Glutamatergic neuron (in vitro differentiated cells): ENCODE measurements at places on chromosomes 7 and 10. TPM values are rescaled to one million over a fixed set of nuclear protein-coding genes. Genes with fewer than 3 reads are reported as not detected.

The DYDC2 gene
- total RNA-seq, result not detected

The KCTD7 gene
- total RNA-seq, result 48.5 TPM

The TUBB8 gene
- 1.1 TPM for total RNA-seq

The ZNF775 gene
- 20.5 TPM for total RNA-seq

The CTTNBP2 gene
- total RNA-seq, result 22.2 TPM

The FANK1 gene
- 0.59 TPM for total RNA-seq

The MAP3K8 gene
- 1.7 TPM for total RNA-seq

The ZNF679 gene
- total RNA-seq, result not detected

GRCh38 chr7:11252011-11252607 lies 278.4 kb downstream of the PHF14 start:
- DNase-seq, result no peak

GRCh38 chr7:42479816-42480633 lies 243.0 kb upstream of the GLI3 start:
- no peak for DNase-seq

DNA sequence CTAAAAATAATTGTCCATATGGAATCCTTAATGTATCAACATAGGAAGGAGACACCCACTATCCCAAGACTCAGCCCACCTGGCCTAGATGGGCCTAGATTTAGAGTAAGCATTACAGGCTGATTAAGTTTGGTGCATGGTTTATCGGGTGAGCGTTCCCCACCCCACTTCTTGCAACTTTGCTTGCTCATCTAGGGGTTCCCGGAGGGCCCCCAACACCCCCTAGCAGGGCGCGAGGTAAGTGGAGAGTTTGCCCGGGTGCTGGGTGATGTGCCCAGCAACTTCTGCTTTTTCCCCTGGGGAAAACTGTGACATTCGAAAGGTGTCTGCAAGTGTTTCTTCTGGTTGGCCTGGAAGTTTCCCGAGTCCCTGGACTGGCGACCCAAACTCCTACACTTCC lies 31.7 kb downstream of the SKIDA1 start:
- no peak for DNase-seq

GRCh38 chr10:88069338-88069737 lies 205.9 kb downstream of the PTEN start:
- DNase-seq, result no peak

GRCh38 chr7:22665923-22666322 lies 61.1 kb upstream of the IL6 start:
- DNase-seq, result no peak

- no peak for DNase-seq
Measured at GRCh38 chr7:29572558-29572957, 8.9 kb downstream of the PRR15 start.

DNA sequence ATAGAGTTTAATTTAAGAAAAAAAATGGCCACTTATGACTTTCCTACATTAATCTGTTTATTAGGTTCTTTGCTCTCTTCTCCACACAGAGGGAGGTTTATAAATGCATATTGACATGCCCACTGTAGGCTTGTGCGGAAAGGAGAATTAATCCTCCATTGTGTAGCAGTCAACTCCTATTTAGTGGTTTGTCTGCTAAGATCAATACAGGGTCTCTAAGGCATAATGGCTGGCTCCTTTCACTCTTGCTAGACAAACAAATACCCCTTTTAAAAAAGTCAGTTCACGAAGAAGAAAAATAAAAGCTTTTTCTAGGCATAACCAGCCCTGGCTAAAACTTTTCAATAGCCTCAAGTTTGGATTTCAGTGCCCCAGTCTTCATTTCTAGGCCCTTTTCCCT lies 141.6 kb downstream of the TSPAN12 start:
- no peak for DNase-seq

DNA sequence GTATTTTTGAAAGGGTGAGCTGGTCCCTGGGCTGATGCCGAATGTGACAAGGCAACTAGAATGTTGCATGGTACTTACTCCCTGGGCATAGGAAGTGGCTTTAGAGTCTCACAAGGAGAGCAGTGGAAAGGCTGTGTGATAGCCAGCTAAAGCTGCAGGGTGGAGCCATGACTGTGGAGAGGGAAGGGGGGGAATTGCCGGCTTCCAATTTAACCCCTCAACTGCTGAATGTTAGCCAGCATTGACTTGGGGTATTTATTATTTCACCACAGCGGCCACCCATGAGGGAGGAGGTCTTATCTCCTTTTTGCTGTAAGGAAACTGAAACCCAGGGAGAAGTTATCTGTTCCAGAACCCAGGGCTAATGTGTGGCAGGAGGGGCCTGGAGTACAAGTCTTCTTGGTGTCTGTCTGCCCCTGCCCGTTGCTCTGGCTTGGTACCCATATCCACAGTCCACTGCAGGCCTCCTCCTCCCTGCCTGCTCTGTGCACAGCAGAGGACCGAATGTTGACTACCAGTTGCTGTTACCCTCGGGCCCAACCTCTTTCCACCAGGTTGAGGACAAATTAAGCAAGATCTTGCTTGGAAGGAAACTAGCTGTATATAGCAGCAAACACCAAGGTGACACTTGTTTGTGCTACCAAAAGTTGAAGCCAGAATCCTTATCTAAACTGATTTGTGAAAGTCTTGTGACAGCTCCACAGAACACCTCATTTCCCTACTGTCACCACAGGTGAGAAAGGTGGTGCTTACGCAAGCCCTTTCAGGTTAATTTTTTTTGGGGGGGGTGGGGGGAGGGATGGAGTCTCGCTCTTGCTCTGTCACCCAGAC lies 37.6 kb downstream of the WBP1L start:
- no peak for DNase-seq

GRCh38 chr7:5758286-5758685 lies 23.2 kb downstream of the RNF216 start:
- DNase-seq, result no peak
